Ovary (tissue), 10 donors: ENCODE measurements at places on chromosomes 4 and X.

DNA sequence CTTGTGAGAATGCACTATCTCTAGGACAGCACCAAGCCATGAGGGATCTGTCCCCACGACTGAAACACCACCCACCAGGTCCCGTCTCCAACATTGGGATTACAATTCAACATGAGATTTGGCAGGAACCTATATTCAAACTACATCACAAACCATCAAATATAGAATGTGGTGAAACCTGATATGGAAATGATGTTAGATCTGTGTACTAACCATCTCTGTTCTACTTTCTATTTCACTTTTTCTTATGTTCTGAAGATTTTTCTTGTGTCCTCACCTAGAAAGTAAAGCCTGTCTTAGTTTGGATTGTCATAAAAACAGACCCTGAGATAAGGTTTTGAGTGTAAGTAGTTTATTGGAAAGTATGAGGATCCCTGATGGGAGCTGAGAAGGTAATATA is 37.8 kb upstream of the TACR3 start:
- no peak for DNase-seq

DNA sequence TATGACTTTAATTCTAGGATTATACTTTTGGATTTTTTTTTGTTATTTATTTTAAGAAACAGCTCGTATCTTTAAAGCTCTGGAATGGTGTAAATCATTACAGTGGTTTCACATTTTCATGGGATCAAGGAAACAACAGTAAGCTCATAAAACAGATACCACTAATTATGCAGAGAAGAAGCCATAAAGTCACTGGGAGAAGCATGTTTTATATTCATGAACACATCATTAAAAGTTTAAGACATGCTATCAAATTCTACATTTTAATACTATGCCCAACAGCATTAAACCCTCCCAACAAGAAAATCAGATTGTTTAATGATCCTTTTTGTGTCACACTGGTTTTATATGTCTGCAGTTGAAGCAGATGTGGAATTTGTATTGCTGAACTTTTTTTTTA is 149.9 kb downstream of the FBXO8 start:
- no peak for DNase-seq

GRCh38 chr4:2583092-2583491 is 46.6 kb downstream of the FAM193A start:
- DNase-seq: no peak

DNA sequence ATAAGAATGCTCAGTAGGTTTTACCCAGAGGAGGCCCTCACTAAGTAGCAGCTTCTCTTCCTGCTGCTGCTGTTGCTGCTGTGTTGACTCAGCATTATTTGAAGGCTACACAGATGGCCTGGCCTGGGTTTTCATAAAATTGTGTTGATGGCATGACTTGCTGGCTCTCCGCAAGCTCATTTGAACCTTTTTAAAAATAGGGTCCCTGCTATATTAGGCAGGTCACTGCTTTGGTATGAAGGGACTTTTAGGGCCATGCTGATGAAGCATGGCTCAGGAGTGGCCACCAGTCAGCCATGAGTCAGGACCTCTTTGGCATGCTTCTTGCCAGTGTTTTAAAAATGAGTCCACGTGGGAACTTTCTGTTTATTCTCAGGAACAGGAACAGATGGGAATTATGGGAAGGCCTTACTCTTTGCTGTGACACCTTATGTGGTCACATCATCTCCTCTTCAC is 128.7 kb downstream of the MID1IP1 start:
- DNase-seq: no peak

GRCh38 chr4:89369581-89369980 is 62.0 kb upstream of the GPRIN3 start:
- no peak for DNase-seq

GRCh38 chrX:10486373-10486772 is 134.0 kb downstream of the MID1 start:
- DNase-seq: no peak

- no peak for DNase-seq
These were observed 98.5 kb upstream of the MAP3K15 start for GRCh38 chrX:19613645-19614323.

DNA sequence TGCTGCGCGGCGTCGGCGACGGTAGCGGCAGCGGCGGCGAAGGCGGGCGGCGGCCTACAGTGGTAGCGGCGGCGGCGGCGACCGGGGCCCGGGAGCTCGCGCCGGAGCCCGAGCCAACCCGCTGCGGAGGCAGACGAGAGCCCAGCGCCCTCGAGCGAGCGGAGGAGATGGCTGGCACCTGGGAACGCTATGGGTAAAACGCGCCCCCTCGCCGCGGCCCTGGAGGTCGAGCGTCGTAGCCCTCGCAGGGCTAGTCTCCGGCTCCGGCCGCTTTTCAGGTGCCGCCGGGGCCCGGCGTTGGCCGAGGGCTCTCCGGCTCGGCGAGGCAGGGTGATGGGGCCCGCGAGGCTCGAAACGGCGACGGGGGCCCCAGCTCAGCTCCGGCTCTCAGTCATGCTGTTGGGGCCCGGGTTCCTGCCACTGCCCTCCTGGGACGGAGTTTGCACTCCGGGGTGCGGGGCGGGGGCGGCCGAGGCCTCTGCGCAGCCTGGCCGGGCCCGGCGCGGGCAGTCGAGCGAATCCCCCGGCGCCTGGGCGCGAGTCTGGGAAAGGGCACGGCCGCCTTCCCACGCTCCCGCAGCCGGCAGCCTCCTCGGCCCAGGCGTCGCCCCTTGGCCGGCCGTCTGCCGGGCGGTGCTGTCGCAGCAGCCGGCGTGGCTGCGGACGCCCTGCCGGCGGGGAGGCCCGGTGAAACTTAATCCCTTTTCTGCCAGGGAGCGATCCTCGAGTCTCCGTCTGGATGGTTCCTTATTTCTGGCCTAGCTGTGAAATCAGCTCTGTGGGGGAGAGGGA is 768 bp downstream of the MID2 start:
- peak; percentile 39 for DNase-seq

DNA sequence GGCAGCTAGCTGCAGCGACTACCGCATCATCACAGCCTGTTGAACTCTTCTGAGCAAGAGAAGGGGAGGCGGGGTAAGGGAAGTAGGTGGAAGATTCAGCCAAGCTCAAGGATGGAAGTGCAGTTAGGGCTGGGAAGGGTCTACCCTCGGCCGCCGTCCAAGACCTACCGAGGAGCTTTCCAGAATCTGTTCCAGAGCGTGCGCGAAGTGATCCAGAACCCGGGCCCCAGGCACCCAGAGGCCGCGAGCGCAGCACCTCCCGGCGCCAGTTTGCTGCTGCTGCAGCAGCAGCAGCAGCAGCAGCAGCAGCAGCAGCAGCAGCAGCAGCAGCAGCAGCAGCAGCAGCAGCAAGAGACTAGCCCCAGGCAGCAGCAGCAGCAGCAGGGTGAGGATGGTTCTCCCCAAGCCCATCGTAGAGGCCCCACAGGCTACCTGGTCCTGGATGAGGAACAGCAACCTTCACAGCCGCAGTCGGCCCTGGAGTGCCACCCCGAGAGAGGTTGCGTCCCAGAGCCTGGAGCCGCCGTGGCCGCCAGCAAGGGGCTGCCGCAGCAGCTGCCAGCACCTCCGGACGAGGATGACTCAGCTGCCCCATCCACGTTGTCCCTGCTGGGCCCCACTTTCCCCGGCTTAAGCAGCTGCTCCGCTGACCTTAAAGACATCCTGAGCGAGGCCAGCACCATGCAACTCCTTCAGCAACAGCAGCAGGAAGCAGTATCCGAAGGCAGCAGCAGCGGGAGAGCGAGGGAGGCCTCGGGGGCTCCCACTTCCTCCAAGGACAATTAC is 1.4 kb downstream of the AR start:
- DNase-seq: peak; percentile 51

DNA sequence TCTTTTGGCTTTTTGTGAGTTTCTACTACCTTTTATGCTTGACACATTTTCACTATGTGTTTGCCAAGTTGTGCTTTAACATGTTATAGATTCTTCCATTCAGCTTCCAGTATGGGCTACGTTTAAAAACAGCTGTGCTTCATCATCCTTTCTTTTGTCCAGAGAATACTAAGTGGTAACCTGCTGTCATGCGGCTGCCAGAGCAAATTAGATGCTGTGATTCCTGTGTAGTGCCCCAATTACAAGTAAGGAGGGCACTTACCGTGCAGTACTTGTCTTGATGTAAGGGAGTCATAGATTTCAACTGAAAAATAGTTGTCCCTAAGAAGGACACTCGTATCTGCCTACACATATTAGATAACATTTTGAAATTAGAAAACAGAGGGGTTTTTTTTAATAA is 531.8 kb upstream of the GALNTL6 start:
- no peak for DNase-seq

- no peak for DNase-seq
These were observed 678.3 kb upstream of the NR3C2 start for GRCh38 chr4:149120331-149121022.

DNA sequence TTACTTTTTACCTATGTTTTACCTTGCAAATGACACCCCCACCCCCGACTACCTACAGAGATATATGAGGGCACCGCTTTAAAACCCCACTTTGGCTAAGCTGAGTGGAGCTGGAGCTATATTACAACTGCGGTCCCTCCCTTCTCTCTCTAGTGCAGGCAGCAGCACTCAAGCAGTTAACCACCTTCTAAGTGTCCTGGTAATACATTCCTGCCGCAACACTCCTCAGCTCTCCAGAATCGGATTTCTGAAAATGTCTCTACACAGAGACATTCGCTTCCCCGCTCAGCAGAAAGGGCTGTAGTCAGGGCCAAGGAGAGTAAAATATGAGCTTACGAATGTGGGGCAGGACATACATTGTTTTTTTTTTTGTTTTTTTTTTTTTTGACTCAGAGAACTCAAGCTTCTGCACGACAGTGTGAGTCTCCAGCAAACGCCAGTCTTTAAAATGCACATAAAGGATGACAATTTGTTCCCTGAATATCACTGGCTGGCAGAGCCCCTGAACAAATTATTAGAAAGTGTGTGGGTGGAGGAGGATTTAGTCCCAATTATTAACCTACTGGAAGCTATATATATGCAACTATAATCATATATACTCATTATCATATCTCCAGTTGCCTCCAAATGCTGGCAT is 287.0 kb upstream of the TET2 start:
- DNase-seq: no peak

- no peak for DNase-seq
These were observed 19.6 kb upstream of the NSUN7 start for GRCh38 chr4:40730091-40730679.

DNA sequence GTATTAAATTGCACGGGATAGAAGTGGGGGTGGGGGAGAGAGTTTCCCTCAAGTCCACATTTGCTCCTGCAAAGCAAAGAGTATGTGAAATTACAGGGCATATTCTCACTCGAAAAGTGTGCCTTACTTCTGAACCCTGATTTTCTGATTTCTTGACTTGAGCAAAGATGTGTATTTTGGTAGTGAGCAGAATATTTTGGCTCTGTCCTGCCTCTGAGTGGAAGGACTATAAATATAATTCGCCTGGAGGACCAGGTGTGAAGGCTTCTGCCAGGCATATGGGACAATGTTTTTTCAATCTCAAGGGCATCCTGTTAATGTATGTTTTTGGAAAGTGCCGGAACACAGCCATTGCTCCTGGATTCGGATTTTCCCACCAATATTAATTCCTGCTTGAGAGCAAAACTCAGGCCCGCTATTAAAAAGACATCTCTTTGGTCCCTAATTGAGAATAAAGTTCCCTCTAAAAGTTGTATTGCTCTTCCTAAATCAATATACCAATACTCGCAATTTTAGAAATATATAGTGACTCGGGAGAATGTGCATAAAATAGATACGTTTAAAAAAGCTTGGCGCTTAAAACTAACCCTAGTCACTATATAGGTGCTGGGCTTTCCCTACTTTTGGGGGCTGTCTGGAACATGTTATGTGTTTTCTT is 15.3 kb upstream of the PITX2 start:
- DNase-seq: no peak

GRCh38 chr4:182640491-182640890 is 276.7 kb downstream of the DCTD start:
- no peak for DNase-seq

GRCh38 chr4:109592367-109592766 is 32.3 kb downstream of the MCUB start:
- DNase-seq: no peak

GRCh38 chr4:572594-572993 is 3.5 kb downstream of the TMEM271 start:
- no peak for DNase-seq

GRCh38 chr4:165874791-165875371 is 1.8 kb downstream of the TLL1 start:
- DNase-seq: no peak

DNA sequence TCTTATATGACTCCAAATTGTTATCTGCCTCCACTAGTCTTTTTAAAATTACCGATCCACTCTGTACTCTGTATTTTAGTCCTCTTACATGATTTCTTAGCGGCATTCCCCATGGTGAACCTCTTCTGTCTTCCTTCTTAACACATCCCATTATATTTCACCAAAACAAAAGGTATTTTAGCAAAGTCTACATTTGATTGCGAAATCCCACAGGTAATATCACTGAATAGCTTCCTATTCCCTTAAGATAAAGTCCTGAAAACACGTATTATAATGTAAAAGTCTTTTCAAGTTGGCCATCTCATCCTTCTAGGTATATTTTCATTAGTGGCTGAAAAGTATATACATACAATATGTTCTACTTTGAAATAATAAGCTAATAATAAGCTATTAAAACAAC is 2016.0 kb upstream of the IGFBP7 start:
- no peak for DNase-seq

GRCh38 chrX:65859299-65859698 is 180.6 kb downstream of the VSIG4 start:
- DNase-seq: no peak

GRCh38 chr4:74117024-74117534 is 18.1 kb upstream of the CXCL2 start:
- DNase-seq: no peak

DNA sequence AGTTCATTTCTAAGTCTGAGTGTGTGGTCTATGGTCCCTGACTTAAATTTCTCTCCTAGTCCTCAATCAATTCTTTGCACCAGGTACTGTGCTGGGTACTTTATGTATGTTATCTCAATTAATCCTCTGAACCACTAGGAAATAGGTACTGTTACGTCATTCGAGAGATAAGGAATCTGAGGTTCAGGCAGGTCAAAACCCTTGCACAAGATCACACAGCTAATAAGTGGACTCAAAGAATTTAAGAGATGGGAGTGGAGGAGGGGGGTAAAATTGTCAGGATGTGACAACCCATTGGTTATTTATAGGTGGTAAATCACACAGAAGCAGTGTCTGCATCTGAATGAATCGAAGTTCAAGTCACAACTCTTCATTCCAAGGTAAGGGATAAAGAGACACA is 169.4 kb downstream of the EFHC2 start:
- DNase-seq: no peak

GRCh38 chrX:16712548-16713155 is at the start of gene CTPS2:
Gene CTPS2 (minus strand): TSS chrX:16712669. CDS start chrX:16702902, 9,767 bp downstream.
- peak; percentile 78 for DNase-seq

GRCh38 chr4:126269106-126269505 is 954.4 kb downstream of the FAT4 start:
- DNase-seq: no peak

DNA sequence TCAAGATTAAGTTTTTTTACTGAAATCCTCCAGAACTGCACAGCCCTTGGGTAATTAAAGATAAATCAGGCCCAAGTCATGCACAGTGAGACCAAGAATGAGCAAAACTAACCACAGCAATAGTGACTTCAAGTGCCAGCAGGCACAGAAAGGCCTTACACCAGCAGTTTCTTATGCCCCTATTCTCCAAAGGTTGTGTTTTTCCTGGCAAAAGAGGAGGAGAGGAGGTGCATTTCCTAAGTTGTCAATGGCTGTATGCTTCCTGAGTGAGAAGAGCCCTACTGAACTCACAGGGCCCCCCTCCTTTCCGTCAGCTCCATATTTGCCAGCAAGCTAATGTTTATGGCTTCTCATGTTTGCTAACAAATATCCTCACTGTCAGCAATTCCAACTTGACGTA is 418.7 kb upstream of the INTU start:
- peak; percentile 11 for DNase-seq

GRCh38 chrX:154458116-154458953 is at the start of gene PLXNA3:
Gene PLXNA3 (plus strand): TSS chrX:154458281. CDS start chrX:154460184, 1,903 bp downstream.
- peak; percentile 76 for DNase-seq

- no peak for DNase-seq
These were observed 33.0 kb downstream of the GALNTL6 start for GRCh38 chr4:171846232-171846631.
